Cardiac muscle cell (in vitro differentiated cells and primary cell): ENCODE measurements at places on chromosomes 2 and 18. TPM values are rescaled to one million over a fixed set of nuclear protein-coding genes. Genes with fewer than 3 reads are reported as not detected.

Gene SCN7A
- total RNA-seq = 0.42 and 1.3 TPM in 2 replicates

Gene TMEM127
- 55.8 and 59.1 TPM in 2 replicates for total RNA-seq

Gene NCKAP5
- total RNA-seq = 0.21 and 13.6 TPM in 2 replicates

Gene GAREM1
- 9.1 and 14.2 TPM in 2 replicates for total RNA-seq

Gene VIT
- not detected in 2 replicates for total RNA-seq

Gene ESPNL
- 4.3 and 8.5 TPM in 2 replicates for total RNA-seq

Gene MYCN
- total RNA-seq = 48.1 and 72.5 TPM in 2 replicates

Gene MEP1B
- 0.04 and 0.09 TPM in 2 replicates for total RNA-seq
